ENCODE measurements at places on chromosomes 1 and 21.

- no peak for DNase-seq
Measured at GRCh38 chr1:211329764-211330201, 3.1 kb downstream of the TRAF5 start.

- DNase-seq: no peak
Measured at GRCh38 chr21:35316933-35317332, 267.8 kb upstream of the RUNX1 start.

DNA sequence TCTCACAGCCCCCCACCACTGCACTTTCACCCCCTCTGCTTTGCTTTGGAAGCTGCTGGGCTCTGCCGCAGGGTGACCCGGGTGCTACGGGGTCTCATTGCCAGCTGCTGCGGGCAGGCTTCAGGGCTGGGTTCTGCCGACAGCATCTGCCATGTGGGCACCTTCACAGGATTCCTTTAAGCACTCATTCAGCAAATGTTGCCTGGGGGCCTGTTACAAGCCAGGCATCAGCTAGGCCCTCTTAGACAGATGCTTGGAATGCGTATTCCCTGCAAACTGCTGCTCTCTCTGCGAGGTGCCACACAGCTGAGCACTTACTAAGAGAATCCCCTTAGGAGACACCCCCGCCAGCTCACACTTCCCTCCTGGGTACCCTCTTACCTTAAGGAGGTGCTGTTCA is 29.2 kb downstream of the COL16A1 start:
- no peak for DNase-seq

GRCh38 chr1:233912909-233913308 is 8.4 kb downstream of the SLC35F3 start:
- DNase-seq: no peak

GRCh38 chr1:27113861-27114260 is 41.1 kb downstream of the SLC9A1 start:
- DNase-seq: no peak

DNA sequence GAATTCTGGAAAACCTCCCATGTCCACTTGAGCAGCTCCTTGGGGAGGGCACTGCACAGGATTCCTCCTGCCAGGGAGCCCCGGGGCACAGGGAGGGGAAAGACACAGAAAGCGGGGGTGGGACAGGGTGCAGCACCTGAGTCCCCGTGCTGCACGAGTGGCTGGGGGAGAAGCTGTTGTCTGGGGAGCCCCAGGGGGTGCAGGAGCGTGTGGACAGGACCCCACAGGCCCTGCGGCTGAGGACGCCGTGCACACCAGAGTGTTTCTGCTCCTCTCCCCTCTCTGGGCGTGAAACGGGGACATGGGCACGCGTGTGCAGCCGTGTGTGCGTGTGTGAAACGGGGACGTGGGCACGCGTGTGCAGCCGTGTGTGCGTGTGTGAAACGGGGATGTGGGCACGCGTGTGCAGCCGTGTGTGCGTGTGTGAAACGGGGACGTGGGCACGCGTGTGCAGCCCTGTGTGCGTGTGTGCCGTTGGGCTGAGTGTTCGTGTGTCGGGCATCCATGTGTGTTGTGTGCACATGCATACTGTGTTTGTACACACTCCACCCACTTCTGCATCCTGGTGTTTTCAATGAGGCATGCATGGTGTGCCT is 21.9 kb downstream of the FAAP20 start:
- no peak for DNase-seq

- no peak for DNase-seq
Measured at GRCh38 chr1:99644279-99645004, 1.5 kb upstream of the PALMD start.

DNA sequence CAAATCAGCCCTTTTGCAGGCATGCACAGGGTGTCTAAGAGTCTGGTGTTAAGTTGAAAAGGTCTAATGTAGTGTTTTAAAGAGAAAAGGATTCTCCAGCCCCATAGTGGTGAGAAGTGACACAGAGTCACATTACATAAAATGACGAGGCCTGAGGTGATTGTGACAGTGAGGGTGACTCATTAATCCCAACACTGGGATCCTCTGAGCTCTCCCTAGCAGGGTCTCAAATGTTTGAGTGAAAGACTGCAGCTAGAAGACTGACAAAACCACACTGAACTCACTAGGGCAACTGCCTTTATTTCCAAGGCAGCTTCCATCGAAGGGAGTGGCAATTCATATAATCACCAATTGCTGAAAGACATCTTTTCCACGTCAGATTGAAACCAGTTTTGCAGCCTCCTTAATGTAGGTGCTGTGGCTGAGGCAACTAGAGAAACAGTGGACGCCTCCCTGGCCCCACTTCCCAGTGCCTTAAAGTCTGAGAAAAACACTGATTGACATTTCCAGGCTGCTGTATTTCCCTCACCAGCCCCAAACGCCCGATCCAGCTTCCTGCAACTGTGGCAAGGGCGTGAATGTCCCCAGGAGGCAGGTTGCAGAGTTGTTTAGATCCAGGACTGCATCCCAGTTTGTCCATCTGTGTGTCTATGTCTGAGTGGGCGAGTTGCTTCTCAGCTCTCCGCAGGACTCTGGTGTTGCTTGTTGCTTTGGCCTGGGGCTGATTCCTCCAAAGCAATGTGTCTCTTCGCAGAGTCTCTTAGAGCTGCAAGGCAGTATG is 81.4 kb downstream of the RUNX1 start:
- DNase-seq: no peak

DNA sequence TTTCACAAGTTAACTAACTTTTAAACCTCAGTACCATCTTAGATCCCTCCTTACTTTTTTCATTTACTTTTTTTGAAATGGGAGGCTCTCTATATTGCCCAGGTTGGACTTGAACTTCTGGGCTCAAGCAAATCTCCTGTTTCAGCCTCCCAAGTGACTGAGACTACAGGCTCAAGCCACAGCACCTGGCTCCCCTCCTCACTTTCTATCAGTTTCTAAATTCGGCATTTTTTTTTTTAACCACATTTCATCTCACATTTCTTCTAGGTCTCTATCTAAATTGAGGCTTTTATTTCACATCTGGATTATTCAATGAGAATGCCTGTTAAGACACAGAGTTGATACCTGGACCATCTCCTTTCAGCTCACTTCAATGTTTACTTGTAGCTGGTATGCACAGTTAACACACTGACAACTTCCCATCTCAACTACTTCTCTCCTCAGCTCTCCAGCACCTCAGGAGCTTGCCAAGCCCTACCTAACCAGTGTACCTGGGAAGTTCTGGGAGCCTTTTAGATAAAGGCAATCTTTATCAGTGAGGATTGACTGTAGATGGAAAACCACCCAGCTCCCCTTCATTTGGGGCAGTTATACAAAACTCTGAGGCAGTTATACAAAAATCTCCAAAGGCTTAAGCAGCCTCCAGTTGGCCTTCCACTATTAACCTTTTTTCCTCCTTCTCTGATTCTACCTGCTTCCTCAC is 3.4 kb downstream of the USP33 start:
- no peak for DNase-seq

GRCh38 chr1:231252336-231252735 is 11.3 kb downstream of the GNPAT start:
- DNase-seq: no peak

Data from stimulated activated CD4-positive, alpha-beta T cell treated with anti-CD3 and anti-CD28 coated beads, Interleukin-4, amount 100 ng/mL, for 1 hour (primary cell).